AG10803 (cell line): ENCODE measurements at places on chromosomes 6 and 20.
A peak's percentile ranks its signal among the peaks of the same experiment; 100 is the strongest.

- no peak for DNase-seq
These were observed 4.5 kb upstream of the INSM1 start for GRCh38 chr20:20363434-20363798.

DNA sequence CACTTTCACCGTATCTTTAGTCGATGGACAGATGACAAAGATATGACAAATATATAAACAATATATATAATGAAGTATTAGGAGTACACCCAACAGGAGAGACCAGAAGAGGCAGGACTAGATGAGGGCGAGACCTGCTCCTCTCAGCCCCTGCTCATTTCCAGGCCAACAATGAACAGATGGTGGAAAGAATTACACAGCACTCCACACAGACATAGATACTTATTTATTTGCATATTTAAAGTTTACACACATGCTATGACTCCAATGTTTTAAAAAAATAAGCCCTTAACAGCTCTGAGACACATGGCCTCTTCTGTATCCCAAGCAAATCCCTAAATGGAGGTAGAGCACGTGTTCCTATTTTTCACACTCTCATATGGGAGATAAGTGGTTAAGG lies 10.4 kb downstream of the FAM210B start:
- DNase-seq = no peak

GRCh38 chr20:12207875-12208274 lies 290.2 kb downstream of the BTBD3 start:
- peak; percentile 34 for DNase-seq

DNA sequence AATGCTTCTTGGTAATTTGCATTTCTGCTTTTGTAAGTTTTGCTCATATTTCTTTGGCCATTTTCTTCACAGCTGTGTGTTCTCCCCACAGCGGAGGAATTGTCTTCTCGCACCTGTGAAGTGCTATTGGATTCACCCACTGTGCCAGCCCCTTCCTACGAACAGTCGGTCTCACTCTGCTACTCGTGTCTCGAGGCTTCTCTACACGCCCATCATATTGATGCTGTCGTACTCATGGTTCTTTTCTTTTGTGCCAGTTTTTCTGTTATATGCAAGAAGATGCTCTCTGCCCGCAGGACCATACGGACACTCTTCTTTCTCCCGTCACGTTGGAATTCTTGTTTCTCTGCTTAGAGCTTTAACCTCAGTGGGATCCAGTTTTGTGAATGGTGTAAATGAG lies 200.3 kb downstream of the DLL1 start:
- DNase-seq = no peak

- DNase-seq = no peak
These were observed 21.8 kb downstream of the LRP11 start for GRCh38 chr6:149842331-149842730.

DNA sequence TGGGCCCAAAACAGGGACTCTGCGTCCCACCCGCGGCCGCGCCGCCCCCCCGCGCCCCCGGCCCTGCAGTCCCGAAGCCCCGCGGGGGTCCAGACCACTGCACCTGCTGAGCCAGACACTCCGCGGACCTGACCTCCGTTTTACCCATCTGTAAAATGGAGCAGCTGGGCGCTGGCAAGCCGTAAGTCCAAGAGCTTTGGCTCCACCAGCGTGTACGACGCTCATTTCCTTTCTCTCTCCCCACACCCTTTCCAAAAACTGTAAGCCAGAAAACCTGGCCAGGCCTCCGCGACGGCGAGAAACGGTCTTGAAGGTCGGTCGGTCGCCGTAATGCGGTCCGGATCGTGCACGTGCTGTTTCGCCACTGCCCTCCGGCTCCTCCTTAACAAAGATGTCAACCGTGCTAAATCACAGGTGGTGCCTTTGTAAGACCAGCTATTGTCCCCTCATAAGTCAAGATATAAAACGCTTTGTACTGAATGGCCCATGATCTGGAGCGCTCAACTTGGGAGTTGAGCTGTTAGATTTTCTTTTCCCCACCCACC lies 7.8 kb upstream of the NR2E1 start:
- DNase-seq = no peak
